ENCODE measurements at places on chromosomes 16 and 17.
A peak's percentile ranks its signal among the peaks of the same experiment; 100 is the strongest.

- no peak overlapping the region for H3K27ac ChIP-seq
- H3K4me3 ChIP-seq, result no peak overlapping the region
- H3K27me3 ChIP-seq, result peaks cover 7% of the 10 kb centered on the region
- H3K4me1 ChIP-seq, result no peaks in the 10 kb centered on the region
Observed at GRCh38 chr16:10539236-10539635, 41.2 kb downstream of the EMP2 start.

- no peak overlapping the region for H3K4me3 ChIP-seq
- H3K4me1 ChIP-seq, result peaks cover 6% of the 10 kb centered on the region
- H3K27me3 ChIP-seq, result no peaks in the 10 kb centered on the region
Observed at GRCh38 chr16:71726476-71727315, 2.2 kb upstream of the PHLPP2 start.

- H3K27me3 ChIP-seq, result peaks cover 63% of the 10 kb centered on the region
- no peaks in the 10 kb centered on the region for H3K36me3 ChIP-seq
Observed at GRCh38 chr16:2468233-2468724, 2.8 kb upstream of the NTN3 start.

DNA sequence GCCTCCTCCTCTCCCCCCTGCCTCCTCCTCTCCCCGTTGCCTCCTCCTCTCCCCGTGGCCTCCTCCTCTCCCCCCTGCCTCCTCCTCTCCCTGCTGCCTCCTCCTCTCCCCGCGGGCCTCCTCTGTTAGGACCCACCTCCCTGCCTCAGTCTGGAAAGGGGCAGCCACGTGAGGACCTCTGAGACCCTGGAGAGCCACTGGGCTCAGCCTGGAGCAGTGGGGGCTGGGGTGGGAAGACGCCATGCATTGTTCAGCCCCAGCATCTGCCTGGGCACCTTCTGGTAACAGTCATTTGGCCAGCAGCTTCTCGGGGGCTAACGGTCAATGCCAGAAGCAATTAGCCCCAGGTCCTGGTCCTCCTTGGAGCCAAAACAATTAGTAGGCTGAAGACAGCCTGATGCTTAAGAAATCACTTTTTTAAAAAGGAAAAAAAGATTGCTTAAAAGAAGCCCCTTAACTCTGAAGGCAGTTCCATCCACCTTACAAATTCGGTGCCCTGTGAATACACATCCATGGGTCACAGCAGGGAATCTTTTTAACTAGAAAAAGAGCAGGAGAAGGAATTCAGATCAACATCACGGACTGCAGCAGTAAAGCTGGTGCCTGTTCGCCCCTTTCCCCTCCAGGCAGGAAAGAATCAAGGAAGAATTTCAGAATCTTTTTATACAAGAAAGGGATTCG lies 29.8 kb downstream of the NXN start:
- H3K27ac ChIP-seq, result no peak overlapping the region
- H3K27me3 ChIP-seq, result peaks cover 2% of the 10 kb centered on the region
- H3K4me3 ChIP-seq, result no peak overlapping the region
- no peaks in the 10 kb centered on the region for H3K36me3 ChIP-seq

DNA sequence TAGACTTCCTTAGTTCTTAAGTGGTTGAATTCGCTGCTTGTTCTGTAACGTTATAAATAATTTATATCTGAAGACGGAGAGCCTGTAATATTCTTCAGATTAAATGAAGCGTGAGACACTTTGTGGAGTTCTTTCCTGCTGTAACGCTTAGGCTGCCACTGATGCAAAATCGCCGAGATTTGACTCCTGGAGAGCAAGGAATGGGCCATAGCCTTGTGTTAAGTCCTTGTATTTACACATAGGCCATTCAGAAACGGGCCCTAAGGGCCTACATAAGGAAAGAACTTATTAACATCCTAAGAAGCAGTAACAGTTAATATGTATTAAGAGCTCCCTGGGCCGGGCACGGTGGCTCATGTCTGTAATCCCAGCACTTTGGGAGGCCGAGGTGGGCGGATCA lies 936 bp downstream of the EMC6 start:
- no peaks in the 10 kb centered on the region for H3K27me3 ChIP-seq
- DNase-seq, result no peak
- H3K4me1 ChIP-seq, result peaks cover 7% of the 10 kb centered on the region
- peak overlapping the region; percentile 80 for H3K4me3 ChIP-seq
- H3K27ac ChIP-seq, result no peak overlapping the region
- peaks cover 13% of the 10 kb centered on the region for H3K36me3 ChIP-seq

DNA sequence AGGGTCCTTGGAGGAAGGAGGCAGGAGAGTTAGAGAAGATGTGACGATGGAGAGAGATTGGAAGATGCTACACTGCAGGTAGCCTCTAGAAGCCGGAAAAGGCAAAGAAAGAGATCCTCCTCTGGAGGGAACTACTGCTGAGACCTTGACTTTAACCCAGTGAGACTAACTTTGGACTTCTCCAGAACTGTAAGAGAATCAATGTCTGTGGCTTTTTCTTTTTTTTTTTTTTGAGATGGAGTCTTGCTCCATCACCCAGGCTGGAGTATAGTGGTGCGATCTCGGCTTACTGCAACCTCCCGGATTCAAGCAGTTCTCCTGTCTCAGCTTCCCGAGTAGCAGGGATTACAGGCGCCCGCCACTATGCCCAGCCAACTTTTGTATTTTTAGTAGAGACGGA lies 8.7 kb downstream of the BCL7C start:
- no peaks in the 10 kb centered on the region for H3K27me3 ChIP-seq
- DNase-seq, result no peak
- no peak overlapping the region for H3K4me3 ChIP-seq

DNA sequence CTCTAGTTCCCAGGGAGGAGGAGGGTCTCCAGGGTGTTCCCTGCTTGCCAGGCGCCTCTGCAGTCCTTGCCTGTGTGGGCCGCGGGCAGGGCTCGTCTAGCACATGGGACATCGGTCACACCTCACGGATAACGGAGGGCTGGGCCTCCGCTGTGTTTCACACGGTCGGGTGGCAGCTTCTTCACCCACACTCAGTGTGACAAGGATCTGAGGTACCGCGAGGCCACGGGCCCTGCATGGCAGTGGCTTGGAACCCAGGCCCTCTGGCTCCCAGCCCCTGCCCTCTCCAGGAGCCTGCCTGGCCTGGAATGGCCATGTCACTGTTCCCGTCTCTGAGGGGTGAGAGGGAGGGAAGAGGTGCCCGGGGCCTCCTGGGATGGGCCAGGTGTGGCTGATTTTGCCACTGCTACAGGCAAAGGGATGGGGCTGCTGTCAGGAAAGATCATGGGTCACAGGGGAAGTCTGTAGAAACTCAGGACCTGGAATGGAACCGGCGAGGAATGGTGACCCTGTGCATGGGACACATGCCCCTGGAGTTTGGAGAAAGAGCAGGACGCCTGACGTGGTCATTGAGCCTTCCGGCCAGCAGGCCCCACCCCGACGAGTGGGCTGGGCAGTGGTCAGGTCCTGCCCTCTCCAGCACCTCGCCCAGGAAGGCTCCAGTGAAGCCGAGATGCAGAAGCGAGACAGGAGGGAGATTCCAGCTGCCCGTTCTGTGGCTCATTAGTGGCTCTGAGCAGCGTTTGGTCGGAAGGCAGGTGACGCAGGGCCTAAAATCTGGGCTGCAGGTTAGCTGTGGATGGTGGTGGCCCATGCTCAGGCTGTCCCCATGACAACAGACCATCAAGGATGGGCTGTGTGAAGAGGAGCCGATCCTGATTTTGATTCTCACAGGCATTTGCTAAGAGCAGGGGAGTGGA lies 76.5 kb upstream of the GSE1 start:
- no peak overlapping the region for H3K27ac ChIP-seq
- H3K4me3 ChIP-seq, result no peak overlapping the region
- peaks cover 7% of the 10 kb centered on the region for H3K27me3 ChIP-seq
- no peak for DNase-seq
- H3K4me1 ChIP-seq, result no peaks in the 10 kb centered on the region

GRCh38 chr16:4984174-4984990 lies 26.3 kb downstream of the SEC14L5 start:
- no peak overlapping the region for H3K4me3 ChIP-seq
- DNase-seq, result no peak
- peaks cover 6% of the 10 kb centered on the region for H3K27me3 ChIP-seq
- H3K4me1 ChIP-seq, result peaks cover 3% of the 10 kb centered on the region

GRCh38 chr16:82302042-82302727 lies 132.2 kb upstream of the MPHOSPH6 start:
- no peak overlapping the region for H3K4me3 ChIP-seq
- no peaks in the 10 kb centered on the region for H3K27me3 ChIP-seq
- H3K4me1 ChIP-seq, result no peaks in the 10 kb centered on the region
- H3K27ac ChIP-seq, result no peak overlapping the region
- DNase-seq, result no peak
- no peaks in the 10 kb centered on the region for H3K36me3 ChIP-seq
